ENCODE measurements at places on chromosomes 1 and 21.

DNA sequence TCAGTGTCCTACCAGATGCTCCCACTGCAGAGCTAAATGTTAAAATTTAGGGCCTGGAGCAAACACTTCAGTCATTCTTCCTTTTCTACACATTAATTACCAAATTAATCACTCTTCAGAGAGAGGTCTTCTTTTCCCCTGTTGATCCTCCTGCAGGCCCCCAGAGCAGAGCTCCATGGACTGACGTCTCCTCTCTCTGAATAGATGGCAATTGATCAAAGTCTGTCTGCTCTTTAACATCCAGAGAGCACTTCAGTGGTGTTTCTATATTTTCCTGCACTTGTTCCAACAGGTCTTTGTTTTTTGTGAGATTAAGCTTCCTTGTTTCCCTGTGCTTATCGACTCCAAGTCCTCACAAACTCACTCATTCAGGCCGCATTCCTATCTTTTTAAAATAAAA lies 239.3 kb downstream of the SIPA1L2 start:
- no peak for DNase-seq

DNA sequence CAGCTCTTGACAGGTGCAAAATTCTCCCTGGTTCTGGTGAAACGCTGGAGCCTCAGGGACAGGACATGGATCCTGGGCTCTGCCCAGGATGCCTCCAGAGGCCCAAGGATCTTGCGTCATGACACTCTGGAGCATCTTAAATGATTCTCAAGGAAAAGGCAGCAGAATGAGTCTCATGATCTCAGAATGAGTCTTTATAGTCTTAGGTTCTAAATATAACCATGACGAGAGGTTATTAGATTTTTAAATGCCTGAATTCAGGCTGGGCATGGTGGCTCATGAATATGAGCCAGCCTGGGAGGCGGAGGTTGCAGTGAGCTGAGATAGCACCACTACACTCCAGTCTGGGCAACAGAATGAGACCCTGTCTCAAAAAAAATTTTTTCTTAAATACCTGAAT lies 55.5 kb downstream of the ECE1 start:
- no peak for DNase-seq

GRCh38 chr1:228050571-228051231 lies 31.8 kb upstream of the ARF1 start:
- no peak for DNase-seq

GRCh38 chr1:116886291-116886878 lies 23.3 kb upstream of the PTGFRN start:
- DNase-seq = no peak

GRCh38 chr1:226427131-226427530 lies 19.2 kb upstream of the PARP1 start:
- DNase-seq = no peak

- DNase-seq = no peak
Measured at GRCh38 chr21:45533361-45533845, 8.8 kb downstream of the SLC19A1 start.

DNA sequence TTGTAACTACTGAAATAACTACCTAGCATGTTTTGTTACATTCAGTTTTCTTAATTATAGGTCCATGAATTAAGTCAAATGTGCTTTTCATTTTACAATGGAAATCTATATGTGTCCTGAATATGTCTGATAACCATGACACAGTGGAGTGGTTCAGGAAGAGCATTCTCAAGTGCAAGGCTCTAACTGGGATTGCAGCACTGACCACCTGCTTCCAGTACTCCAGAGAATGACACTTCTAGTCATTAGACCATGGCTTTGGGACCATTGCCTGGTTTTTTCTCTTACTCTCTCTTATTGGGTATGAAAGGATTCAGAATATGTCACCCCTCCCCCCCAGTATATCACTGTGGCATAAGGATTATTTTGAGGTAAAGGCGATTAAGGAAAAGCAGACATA lies 204.9 kb upstream of the CACYBP start:
- DNase-seq = no peak

- peak; percentile 87 for DNase-seq
Measured at GRCh38 chr1:150281221-150281757, 1.1 kb upstream of the CIART start.

- DNase-seq = no peak
Measured at GRCh38 chr1:157289424-157290105, 151.4 kb upstream of the ETV3 start.

DNA sequence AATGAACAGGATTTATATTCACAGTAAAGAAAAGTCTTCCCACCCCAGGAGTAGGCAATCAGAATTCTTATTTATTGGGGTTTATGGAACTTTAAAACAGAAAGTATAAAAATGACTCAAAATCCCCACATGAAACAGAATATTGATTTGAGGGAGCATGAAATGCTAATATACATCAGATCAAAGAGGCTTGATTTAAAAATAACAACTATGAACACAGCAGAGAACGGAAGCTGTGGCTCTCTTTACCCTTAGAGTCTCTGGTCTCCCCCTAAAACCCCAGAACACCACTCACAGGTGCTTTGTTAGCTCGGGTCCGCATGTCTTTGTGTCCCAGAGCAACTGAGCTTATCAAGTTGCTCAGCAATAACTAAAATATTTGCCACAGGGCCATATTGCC lies 31.2 kb upstream of the FASLG start:
- no peak for DNase-seq

- peak; percentile 29 for DNase-seq
Measured at GRCh38 chr1:66335859-66336640, 197.9 kb upstream of the SGIP1 start.

- DNase-seq = no peak
Measured at GRCh38 chr1:198167436-198167934, 10.7 kb downstream of the NEK7 start.

DNA sequence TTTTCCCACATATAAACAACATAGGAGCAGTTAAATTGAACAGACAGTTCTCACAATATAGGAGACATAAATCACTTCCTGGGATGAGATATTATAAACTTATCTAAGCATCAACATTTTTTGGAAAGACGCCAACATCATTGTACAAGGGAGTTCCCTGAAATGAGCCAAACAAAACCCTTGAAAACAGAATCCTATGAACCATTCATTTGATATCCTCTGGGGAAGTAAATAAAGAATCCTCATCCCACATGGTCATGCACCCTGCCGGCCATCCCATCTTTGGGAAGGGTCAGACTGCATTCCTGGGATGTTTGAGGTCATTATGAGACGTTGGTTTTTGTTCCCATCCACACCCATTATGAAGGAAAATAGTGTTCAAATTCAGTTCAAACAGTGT lies 111.8 kb upstream of the USP25 start:
- no peak for DNase-seq

GRCh38 chr1:107359472-107360241 lies 218.8 kb downstream of the NTNG1 start:
- no peak for DNase-seq

- DNase-seq = no peak
Measured at GRCh38 chr1:40409467-40409866, 35.9 kb downstream of the SMAP2 start.

DNA sequence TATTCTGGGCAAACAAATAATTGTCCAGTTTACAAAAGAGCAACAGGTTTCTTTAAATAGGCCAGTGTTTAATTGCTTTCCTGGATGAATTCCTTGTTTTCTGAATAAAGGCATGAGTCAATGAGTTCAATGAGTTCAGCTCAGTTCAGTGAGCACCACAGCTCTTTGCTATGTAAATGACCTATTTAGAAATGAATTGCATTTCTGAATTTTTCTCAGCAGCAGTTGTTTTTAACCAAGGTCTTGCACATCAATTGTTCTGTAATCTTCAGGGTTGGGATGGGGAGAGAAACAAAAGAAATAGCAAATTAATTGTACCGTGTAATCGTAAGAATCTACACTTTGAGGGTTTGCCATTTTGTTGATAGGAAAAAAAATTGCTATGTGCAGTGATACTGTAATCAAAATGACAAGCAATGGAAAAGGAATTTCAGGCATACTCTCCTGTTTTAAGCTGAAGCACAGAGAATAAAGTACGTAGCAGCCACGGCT lies 45.7 kb downstream of the MIS18A start:
- DNase-seq = no peak

DNA sequence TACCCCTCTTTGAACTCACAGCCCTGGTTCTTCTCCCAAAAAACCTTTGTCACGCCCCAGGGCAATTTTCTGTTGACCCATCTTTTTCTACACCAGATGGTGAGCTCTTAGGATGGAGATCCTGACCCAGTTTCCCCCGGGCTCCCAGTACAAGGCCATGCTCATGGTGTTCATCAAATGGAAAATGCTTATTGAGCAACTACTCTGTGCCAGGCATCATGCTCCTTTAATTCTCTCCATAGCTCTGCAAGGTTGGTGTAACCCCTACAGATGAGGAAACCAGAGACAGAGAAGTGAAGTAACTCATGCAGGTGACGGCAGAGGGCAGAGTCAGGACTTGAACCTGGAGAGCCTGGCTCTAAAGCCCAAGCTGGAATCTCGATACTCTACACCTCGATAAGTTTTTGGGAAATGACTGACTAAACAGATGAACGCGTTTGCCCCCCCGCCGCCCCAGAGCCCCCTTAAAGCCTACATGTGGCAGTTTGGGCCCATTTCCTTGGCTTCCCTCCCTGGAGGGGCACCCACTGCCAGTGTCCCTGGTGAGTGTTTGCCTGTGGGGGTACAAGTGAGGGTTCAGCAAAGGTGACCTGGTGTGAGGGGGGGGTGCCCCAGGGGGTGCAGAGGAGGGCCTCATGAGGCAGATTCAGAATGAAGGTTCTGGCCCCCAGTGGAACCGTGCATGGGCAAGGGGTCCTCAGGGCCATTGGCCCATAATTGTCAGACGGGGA lies 30.2 kb upstream of the RUNX3 start:
- DNase-seq = no peak

DNA sequence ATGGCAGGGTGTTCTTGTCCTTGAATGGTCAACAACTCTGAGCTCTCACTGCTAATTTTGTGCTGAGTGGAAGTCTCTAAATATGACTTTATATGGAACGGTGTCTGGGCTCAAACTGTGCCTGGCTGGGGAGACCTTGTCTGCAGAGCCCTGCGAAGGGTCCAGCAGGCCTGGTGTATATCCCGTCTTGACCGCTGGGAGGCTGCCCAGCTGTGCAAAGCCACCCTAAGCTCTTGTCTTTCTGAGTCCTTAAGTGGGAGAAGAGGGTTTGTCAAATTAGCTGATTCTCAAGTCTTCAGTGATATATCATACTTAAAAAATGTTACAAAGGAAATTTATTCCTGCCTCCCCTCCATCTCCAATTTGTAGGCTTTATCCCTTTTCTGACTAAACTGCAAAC lies 198.7 kb downstream of the KCNJ6 start:
- no peak for DNase-seq

- DNase-seq = no peak
Measured at GRCh38 chr1:72650843-72651435, 368.6 kb upstream of the NEGR1 start.

DNA sequence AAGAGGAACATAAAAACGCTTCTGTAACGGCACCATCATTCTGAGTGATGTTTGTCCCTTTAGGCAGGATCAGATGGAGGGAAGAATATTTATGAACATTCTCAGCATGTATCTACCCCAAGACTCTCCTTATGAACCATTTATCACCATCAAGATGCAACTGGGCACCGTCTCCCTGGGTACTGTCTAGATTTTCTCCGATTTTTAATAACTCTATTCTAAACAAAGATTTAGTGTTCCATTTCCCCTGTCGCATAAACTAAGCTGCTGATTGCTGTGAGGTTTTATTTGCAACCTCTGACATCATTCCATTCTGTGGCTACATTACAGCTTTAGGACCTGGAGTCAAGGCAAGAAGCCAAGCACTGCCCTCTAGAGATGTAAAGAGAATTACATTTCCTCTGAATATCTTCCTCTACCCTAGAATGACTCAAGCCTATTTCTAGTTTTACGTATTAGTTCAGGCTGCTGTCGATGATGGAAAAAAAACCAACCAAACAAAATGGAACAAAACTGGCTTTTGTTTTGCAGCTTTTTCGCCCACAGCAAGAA lies 130.1 kb upstream of the MAP1LC3C start:
- no peak for DNase-seq

All from body of pancreas (tissue), 4 donors.